ENCODE measurements at places on chromosomes 3 and 15.
A peak's percentile ranks its signal among the peaks of the same experiment; 100 is the strongest.

GRCh38 chr3:65251375-65251774 is 563.6 kb upstream of the ADAMTS9 start:
- no peak for DNase-seq

GRCh38 chr15:56677271-56677670 is 56.0 kb downstream of the ZNF280D start:
- no peak for DNase-seq

- DNase-seq, result no peak
These were observed 751.7 kb upstream of the GOLIM4 start for GRCh38 chr3:168847291-168847883.

GRCh38 chr3:186385856-186386602 is 24.0 kb upstream of the DGKG start:
- DNase-seq, result no peak

DNA sequence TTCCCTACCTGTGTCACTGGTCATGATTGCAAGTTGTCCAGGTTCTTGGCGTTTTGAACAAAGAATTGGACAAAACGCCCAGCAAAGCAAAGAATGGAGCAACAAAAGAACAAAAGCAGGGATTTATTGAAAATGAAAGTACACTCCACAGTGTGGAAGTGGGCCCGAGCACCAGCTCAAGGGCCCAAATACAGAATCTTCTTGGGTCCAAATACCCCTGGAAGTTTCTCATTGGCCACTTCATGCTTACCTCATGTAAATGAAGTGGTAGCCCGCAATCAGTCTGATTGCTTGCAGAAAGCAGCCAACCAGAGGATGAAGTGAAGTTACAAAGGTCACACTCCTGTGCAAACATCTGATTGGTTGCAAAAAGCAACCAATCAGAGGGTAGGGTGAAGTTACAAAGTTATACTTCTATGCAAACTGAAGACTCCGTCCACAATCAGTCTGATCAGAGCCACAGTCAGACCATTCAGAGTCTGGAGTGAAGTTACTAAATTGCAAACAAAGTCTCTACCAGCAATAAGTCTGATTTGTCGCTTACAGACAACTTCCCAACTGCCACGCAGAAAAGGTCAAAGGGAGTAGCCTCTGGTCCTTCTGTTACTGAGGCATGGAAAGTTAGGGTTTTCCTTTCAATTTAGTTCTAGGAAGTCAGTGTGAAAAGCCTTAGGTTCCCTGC is 8.3 kb upstream of the TM4SF1 start:
- no peak for DNase-seq

DNA sequence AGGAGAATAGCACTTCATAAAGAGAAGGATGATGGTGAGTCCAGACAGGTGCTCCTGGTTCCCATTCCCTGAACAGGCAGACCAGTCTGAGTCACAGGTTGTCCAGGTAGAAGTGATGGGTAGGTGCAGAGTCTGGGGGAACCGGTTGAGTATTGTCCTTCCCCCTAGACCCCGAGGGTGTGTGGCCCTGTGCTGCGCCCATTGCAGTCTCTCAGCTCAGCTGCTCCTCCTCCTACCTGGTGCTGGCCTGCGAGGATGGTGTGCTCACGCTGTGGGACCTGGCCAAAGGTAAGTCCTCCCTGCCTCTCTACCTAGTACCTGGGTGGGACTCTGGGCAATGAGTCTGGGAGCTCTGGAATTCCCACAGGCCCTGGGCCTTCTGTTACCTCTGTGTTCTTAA is 19.8 kb downstream of the MESP1 start:
- no peak for DNase-seq

- no peak for DNase-seq
These were observed 29.7 kb downstream of the XYLB start for GRCh38 chr3:38376098-38376816.

DNA sequence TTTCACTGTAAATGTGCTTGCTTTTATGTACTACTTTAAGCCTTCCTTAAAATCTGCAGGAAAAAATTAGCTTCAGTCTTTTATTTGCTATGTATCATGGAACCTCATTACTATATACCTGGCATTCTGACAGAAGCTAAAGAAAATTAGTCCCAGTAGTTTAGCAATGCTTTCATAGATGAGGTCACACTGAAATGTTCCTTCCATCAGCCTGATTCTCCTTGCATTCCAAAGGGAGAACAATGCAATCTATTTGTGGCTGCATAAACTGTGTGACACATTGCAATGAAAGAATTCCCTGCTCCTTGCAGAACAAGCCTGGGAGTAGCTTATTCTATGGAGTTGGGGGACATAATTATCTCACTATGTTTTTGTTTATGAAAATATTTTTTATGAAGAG is 691.5 kb upstream of the ARPP21 start:
- no peak for DNase-seq

DNA sequence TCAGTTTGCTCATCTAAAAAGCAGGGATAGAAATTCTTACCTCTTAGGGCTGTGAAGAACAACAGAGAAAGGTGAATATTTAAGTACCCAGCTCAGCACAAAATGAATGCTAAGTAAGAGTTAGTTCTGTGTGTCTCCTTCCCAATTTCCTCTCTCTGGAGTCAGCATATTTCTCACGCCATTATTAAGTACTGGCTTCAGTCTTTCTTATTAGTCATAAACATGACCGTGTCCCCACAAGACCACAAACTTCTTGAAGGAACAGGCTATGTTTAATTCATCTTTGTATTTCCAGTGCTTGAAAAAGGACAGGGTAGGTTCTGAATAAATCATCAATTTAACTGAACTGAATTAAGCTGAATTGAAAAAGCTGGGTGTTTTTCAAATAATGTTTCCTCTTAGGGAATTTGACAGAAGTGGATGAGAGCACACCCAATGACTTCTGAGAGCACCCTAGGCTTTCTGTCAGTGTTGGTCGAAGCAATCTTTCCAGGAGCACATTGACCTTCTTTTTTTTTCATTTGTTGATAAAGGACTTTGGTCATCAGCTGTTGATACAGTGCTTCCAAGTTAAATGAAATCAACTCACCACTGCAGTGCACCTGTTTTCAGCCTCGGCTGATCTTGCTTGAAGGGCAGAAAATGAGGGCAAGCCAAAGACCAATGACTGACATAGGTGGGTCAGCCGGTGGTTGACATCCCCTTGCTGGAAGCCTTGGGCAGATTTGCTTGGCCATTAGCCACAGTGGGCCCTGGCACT is 324.6 kb downstream of the MFSD1 start:
- no peak for DNase-seq

DNA sequence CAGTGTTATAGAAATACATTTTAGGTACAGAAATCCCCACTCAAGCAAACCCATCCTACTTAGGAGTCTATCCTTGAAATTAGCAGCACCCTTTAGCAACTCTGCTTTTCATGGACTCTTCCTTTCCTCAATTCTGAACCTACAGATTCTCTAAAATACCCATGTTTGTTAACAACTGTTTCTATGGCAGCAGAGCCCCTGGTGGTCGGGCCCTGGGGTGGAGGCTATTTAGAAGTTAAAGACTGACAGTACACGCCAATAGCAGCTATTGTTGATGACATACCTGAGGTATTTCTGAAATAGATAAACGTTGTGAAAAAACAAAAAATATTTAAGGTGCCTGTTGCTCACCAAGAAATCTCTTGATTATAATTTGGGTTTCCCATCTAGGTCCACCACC is 23.4 kb upstream of the NRG4 start:
- no peak for DNase-seq

- DNase-seq, result no peak
These were observed 529.0 kb upstream of the NECTIN3 start for GRCh38 chr3:110542552-110543150.

GRCh38 chr15:48559285-48559684 is 86.2 kb downstream of the FBN1 start:
- no peak for DNase-seq

DNA sequence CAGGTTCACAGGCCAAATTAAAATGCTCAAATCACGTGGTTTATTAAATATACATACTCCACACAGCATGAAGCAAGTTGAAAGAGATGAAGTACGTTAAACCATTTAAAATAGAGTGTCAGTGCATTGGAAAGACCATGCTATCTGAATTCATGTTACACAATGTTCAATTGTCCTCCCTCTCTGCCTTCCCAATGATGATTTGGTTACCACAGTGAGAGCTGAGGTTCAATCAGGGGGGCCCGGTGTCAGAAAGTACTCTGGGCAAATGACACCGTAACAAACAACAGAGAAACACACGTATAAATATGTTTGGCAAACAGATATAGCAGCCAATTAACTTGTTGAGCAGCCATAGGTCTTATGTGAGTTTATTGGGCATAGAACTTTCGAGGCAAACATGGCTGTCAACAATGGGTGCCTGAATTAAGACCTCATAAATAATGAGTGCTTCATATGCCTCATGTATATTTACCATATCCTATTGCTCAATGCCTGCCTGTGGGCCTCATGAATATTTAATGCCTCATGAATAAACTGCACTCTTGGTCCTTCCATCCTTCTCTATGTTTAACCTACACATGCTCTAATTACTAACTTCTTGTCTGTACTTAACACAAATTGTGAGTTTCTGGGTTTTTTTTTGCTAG is 641.5 kb downstream of the PLOD2 start:
- DNase-seq, result no peak

DNA sequence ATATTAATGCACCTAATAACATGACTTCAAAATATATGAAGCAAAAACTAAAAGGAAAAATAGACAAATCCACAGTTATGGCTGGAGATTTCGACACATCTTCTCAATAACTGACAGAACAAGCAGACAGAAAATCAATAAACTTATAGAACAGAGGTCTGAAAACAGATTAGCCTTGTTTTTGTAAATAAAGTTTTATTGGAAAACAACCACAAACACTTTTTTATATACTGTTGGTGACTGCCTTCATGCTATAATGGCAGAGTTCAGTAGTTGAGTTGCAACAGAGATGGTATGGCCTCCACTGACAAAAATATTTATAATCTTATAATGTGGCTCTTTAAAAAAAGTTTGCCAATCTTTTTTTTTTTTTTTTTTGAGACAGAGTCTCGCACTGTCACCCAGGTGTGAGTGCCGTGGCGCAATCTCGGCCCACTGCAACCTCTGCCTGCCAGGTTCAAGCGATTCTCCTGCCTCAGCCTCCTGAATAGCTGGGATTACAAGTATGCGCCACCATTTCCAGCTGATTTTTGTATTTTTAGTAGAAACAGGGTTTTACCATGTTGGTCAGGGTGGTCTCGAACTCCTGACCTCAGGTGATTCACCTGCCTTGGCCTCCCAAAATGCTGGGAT is 52.2 kb upstream of the GATA2 start:
- DNase-seq, result no peak

- DNase-seq, result peak; percentile 73
These were observed 451 bp downstream of the CHCHD4 start for GRCh38 chr3:14124223-14124614.

- DNase-seq, result no peak
These were observed 16.2 kb downstream of the ZPLD1 start for GRCh38 chr3:102450976-102451375.

GRCh38 chr3:171321559-171322360 is 138.4 kb downstream of the TNIK start:
- no peak for DNase-seq

DNA sequence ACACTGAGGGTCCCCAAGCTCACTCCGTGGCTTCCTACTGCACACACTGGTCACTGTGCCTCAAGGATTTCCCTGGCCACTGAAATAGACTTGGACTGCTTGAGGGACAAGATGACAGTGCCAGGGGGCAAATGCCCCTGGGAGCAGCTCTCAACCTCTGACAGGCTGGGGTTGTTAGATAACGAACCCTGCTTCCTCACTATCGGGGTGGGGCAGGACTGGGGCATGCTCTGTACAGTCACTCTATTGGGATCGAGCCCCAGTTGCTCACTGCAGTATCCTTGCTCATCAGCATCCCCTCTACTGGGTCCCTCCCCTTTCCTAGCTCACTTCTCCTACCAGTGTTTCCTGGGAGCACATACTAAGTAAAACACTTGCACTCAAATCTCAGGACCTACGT is 610.8 kb downstream of the NTRK3 start:
- DNase-seq, result no peak

GRCh38 chr15:62071711-62072308 is 5.0 kb downstream of the C2CD4A start:
- DNase-seq, result peak; percentile 41

- no peak for DNase-seq
These were observed 2.8 kb upstream of the COPG1 start for GRCh38 chr3:129246636-129247035.

- no peak for DNase-seq
These were observed 48.9 kb downstream of the SSUH2 start for GRCh38 chr3:8595695-8596115.

- no peak for DNase-seq
These were observed 27.3 kb downstream of the PDZRN3 start for GRCh38 chr3:73597476-73597875.

GRCh38 chr3:134018406-134018805 is 11.3 kb downstream of the SLCO2A1 start:
- no peak for DNase-seq

DNA sequence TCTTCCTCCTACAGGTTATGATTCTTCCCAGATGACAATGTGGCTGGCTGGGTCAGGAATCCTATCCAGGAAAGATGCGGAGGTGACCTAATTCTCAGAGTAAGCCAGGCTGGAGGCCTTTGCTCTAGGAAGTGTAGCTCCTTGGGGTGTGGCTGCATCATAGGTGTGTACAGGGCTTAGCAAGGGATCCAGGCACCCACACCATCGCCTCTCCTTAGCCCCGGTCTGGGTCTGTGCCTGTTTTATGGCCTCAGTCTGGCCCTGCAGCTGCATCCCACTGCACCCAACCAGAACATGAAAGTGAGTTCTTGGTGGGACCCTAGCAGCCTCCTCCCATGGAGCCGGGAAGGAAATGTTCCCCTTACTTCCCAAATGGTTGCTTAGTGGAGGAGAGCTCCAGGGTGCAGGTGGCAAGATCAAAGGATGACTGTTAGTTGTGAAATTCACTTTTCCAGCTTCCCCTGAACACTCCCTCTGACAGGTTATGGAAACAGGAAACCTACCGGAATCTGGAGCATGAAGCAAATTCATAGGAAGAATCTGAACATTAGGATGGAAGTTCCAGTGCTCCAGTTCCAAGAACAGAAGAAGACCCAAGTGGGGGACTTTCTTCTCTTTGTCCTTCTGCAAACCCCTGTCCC is 2.7 kb upstream of the AMOTL2 start:
- no peak for DNase-seq

GRCh38 chr3:194675680-194676079 is 3.7 kb upstream of the LSG1 start:
- DNase-seq, result no peak

- no peak for DNase-seq
These were observed 45.8 kb downstream of the MITF start for GRCh38 chr3:69784954-69785514.

DNA sequence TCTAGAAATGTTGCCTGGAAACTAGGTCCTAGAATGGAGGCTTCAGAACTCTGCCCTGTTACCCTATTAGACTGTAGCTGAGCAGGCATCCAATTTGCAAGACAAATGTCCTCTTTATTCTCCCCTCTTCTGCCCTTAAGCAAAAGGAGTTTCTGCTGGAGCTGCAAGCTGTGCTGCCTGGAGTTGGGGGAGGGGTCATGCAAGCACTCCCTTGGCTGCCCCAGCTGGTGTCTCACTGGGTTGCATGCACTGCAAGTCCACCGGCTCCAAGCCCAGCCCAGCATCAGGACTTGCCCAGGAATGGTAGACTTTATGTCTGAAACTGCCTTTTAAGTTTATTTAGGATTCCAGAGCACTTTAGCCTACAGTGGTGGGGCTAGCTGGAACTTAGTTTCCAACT is 15.7 kb upstream of the RBP2 start:
- no peak for DNase-seq

GRCh38 chr15:90557186-90558084 is 27.7 kb downstream of the CRTC3 start:
- no peak for DNase-seq

- no peak for DNase-seq
These were observed 9.5 kb downstream of the ISL2 start for GRCh38 chr15:76345880-76346668.

- no peak for DNase-seq
These were observed 59.7 kb downstream of the NOX5 start for GRCh38 chr15:69074001-69074842.

Measured in CD4-positive, alpha-beta T cell treated with Interleukin-6 at 100 ng/mL for 8 hours (primary cell).